ENCODE measurements at places on chromosomes 1 and 21.
A peak's percentile ranks its signal among the peaks of the same experiment; 100 is the strongest.

- no peak for DNase-seq
These were observed 16.6 kb upstream of the TMEM125 start for GRCh38 chr1:43253173-43253572.

DNA sequence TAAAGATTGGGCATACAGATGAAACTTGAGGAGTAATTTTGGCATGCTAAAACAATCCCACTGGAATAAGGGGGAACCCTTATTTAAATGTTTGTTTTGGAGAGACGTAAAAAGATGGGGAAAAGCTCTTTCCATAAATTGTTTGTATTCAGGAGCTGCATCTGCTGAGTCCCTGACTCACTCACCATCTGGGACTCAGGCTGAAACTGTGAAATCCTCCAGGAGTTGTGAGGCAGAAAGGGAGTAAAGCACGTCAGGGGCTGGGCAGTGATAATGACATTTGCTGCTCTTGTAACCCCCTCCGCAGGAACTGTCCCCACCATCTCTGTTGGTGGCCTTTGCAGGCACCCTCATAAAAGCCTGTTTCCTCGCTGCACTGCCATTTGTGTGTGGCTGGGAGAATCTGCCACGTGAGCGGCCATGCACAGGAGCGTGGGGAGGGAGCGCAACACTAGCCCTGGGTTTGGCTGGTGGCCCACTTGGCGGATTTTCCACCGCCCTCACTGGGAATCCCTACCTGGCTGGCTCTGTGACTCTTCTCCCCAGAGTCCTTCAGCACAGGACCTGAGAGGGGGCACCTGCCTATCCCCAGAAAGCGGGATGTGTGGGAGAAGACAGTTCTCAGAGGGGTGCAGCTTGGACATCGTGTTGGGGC lies 45.3 kb downstream of the ZSCAN20 start:
- DNase-seq = no peak

- no peak for DNase-seq
These were observed 75.4 kb downstream of the ABCA4 start for GRCh38 chr1:94045465-94046056.

- DNase-seq = no peak
These were observed 1.1 kb upstream of the POMGNT1 start for GRCh38 chr1:46199233-46199749.

- no peak for DNase-seq
These were observed 29.6 kb downstream of the CXADR start for GRCh38 chr21:17542371-17543011.

DNA sequence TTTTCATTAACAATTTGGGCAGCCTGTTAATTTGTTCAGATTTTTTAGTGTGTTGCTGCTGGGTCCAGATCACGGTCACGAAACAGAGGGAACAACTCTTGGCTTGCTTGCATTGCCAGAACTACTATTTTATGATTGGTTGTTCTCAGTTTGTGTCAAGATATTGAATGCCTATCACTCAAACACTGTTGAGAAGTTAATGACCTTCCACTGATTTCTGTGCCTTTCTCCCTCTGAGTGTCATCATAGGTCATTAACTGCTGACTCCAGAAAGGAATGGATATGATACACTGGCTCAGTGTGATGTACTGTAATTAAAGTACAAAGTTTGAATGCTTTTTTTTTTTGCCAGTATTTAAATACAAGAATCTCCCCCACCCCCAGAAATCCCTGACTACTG lies 9.2 kb downstream of the CHODL start:
- no peak for DNase-seq

DNA sequence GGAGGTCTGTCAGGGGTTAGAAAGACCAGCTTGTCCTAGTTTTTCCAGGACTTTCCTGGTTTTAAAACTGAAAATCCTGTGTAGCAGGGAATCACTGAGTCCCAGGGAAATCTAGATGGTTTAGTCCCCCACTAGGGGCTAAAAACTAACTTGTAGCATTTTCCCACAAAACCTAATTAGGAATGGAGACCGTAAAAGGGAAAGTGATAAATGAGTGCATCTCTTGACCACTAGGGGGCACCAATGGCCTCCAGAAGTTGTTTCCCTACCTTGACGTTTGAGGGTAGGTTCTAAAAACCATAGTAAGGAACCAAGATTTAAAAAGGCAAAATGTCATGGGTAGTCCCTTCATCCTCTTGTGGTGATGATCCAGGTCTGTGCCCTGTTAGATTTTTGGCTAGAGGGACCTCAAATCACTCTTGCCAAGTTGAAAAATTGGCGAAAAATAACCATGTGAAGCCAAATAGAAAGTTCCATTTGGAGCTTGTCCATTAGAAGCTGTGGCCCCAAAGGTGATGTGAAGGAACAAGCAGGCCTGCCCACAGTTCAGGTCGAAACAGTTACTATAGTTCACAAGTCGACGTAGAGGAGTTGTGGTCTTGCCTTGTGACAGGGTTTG lies 24.5 kb downstream of the CLIC6 start:
- DNase-seq = no peak

DNA sequence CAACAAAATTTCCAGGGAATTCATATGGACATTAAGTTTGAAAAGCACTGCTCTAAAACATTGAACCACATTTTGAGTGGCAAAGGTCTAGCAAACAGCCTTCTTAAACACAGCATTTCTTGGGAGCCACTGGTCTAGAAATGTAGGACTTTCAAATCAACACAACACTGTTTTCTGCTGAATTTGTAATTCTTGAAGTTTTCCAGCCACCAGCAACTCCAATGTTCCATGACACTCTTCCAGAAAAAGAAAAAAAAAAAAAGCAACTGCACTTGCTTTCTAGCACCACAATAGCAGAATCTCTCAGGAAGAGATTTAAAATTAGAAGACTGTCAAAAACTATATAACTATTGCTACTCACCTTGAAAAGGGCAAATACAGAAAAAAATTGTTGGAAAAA lies 4.5 kb downstream of the SYDE2 start:
- DNase-seq = no peak

GRCh38 chr1:119611701-119612113 lies 36.4 kb downstream of the ZNF697 start:
- DNase-seq = peak; percentile 33

- no peak for DNase-seq
These were observed 20.2 kb downstream of the SKI start for GRCh38 chr1:2248127-2248826.

DNA sequence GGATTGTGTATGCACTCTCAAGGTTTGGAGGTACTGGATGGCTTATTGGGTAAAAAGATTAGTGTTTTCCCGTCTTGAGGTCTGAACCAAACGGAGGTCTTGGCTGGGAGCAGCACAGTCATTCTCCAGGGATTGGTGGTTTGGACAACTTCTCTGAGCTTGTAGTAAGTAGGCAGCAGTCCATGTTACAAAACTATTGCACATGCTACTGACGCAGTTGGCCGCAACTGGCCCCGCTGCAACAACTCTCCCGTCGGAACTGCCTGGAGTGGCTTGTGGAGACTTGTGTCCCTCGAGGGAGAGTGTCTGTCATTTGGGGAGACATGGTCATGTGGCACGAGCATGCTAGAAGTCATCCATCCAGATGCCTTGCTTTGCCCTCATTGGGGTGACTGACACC lies 276.0 kb downstream of the TM2D1 start:
- no peak for DNase-seq

DNA sequence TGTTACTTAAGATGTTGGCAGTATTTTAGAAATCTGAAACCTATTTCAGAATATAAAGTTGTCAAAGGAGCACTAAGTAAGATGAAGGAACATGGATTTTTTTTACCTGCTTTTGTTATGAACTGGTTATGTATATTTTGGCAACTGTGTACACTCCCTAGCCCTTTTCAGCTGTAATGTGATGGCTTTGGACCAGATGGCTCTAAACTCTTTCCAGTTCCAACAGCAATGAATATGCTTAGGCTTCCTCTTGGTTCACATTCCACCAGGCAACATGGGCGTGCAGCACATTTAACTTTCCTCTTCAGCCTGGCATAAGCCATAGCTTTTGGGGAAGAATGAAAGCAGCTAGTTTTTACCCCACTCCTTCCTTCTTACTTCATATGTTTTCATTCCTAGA lies 95.6 kb upstream of the ADAMTS5 start:
- DNase-seq = no peak

- no peak for DNase-seq
These were observed 261.0 kb downstream of the DYRK1A start for GRCh38 chr21:37627561-37627960.

- DNase-seq = no peak
These were observed 2.9 kb upstream of the BSND start for GRCh38 chr1:54995835-54996234.

DNA sequence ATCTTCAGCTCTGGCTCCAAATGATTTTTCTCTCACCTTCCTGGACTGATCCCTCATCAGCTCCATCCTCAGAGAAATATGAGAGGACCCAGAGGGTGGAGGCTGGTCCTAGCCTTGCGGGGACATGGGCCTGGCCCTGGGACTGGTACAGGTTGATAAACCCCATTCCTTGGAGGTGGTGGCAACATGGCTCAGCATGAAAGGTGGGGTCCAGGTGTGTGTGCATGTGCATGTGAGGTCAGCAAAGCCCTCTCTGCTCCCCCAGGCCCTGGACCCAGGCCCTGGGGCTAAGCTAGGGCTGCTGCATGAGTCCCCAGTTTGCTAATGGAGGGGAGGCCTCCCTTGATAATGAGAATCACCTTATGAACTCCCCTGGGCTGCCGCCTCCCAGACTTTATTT lies 363.1 kb downstream of the MATN1 start:
- DNase-seq = no peak

DNA sequence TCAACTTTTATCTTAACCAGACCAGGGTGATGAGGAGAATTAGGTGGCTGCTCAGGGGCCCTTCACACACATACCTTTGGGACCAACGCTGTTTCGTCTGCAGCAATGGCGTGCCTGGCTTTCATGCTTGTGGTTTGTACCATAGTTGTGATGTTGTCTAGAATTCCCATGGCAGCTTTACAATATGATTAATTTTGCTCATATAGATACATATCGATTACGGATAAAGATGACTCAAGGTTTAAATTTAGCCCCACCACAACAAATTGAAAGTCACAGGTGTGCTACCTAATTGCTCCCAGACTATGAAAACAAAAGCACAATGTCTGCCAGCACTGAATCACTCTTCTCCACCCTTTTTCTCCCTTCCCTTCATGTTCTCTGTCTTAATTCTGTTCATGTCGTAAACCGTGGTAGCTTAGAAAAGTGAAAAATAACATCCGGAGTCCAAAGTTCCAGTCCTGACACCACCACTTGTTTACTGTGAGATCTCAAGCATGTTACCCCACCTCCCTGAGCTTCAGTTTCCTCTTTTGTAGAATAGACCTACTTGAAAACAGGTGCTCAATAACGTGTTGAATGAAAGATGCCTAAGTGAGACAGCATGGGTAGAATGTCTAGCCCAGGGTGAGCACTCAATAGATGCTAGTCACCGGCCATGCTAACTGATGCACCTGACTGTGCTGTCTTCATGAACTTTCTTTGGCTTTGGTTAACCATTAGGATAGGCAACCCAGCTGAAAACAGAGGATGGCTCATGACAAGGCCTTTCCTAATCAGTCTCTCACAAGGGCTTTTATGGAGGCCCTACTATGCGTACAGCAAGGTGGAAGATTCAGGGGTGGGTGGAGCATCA lies 22.1 kb upstream of the JUN start:
- DNase-seq = no peak

All from activated T-cell treated with anti-CD3 and anti-CD28 coated beads for 1 hour (primary cell).